ENCODE measurements at places on chromosomes 5 and 9.
A peak's percentile ranks its signal among the peaks of the same experiment; 100 is the strongest.

DNA sequence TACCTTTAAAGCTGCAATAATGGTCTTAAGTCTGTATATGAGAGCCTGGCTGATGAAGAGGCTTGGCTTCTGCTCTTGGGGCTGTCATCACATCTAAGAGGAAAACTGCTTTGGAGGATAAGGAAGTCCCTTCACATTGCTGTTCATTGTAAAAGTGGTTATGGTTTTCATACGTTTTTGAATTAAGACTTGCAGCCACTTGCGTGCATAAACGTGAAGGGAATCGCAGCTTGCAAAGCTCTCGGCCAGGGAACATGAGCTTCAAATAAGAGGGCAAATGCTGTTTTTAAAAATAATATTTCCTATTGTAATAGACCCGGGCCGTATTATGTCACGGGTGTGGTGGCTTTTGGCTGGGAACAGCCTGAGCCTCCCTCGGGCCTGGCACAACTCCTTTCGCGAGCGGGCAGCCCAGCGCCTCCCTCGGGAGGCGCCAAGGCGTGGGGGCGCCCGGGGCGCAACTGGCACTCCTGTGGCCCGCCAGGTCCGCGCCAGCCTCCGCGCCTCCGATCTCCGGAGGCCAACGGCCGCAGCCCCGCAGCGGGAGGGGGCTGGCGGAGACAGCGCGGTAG lies 538 bp upstream of the ARHGEF28 start:
- DNase-seq = no peak

- DNase-seq = no peak
Observed at GRCh38 chr9:89445801-89446251, 52.1 kb downstream of the SEMA4D start.

GRCh38 chr5:149999359-149999758 lies 1.1 kb downstream of the TIGD6 start:
- DNase-seq = no peak

- DNase-seq = no peak
Observed at GRCh38 chr9:115689331-115689730, 464.3 kb upstream of the PAPPA start.

DNA sequence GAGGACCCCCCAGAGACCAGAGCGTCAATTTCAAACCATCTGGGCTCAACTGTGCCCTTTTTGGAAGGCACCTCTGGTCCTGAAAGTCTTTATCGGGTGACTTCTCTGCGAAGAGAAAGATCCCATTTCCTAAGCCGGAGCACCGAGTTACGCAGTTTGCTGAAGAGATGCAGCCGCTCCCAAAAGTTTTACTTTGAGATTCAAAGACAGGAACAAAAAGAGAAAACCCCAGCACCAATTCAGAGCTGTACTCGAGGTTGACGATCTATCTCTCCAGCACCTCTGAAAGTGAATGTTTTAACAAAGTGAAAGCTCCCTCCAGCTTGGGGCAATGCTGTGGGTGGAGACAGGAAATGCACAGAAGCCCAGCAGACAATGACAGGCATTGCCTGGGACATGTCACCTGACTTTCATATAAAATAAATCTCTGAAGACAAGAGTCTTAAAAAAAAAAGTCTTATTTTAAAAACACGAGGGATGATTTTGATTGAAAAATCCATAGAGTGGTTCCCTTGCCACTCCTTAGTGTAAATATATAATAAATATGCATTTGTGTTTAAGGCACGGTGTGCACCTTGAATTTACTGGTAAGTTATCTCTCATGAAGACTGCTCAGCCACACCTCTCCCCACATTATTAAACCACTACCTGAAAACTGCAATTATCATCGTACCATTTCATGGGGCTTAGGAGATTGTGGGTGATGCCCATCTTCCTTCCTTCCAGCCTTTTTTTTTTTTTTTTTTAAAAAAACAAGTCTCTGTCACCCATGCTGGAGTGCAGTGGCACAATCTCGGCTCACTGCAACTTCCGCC lies 79.9 kb downstream of the FNBP1 start:
- no peak for DNase-seq

DNA sequence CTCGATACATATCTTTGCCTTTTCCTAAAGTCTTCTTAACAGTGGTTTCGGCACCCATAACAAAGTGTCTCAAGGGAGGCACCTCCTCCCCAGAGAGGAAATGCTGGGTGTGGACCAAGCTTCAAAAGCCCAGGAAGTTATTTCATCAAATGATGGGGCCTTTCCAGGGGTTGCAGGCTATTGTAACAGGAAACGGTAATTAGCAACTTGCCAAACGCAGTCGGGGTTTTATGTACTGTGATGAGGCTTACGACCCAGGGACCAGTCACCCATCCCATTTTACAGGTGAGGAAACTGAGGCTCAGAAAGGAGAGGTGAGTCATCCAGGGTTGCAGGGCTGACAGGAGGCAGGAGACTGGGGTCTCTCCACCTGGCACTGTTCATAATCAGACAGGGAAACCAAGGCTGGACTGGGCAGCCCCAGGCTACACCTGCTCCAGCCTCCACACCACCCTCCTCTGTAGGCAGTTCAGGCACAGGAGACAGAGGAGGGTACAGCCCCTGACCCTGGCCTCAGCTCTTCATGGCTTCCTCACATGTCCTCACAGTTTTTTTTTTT lies 30.0 kb upstream of the SUSD3 start:
- DNase-seq = no peak

GRCh38 chr5:56012281-56012963 lies 17.7 kb upstream of the IL6ST start:
- DNase-seq = no peak

- no peak for DNase-seq
Observed at GRCh38 chr5:169344629-169345028, 43.7 kb upstream of the SLIT3 start.

DNA sequence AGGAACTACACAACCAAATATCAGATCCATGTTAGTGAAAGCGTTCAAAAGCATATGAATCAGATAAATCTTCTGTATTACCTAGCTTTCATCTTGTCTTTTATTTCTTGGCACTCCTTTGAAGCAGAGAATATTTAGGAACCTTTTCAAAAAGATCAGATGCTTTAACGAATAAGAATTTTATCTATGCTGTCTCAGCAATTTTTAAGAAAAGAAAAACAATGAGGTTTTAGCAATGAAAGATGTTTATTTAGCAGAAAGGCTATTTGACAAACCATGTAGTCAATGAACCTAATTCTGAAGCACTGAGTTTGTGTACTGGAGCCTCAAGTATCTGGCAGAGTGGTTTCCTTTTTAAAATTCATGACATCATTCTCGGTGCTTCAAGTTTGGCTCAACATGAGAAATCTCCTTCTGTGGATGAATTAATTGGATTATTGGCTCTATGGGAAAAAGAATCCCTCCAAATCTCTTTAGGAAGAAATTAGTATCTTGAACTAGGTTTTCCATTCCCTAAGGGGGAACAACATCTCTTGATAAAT lies 534.7 kb downstream of the CAAP1 start:
- no peak for DNase-seq

DNA sequence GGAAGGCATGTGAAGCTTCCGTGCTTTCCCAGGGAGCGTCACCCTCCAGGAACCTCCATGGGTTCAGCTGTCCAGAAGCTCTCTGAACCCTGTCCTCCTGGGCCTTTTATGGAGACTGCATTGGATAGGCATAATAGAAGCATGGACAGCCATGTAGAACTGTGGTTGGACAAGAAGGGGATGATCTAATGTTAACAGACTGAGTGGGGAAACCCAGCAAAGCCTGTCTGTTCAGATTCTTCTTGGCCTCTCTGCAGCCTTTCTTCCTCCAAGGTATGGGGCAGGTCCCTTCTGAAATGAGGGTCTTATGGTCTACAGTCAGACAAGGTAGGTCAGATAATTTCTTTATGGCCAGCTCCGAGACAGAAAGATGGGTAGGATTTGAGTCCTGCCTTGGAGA lies 59.1 kb upstream of the CTNNA1 start:
- DNase-seq = no peak

- no peak for DNase-seq
Observed at GRCh38 chr5:64622991-64623390, 67.3 kb upstream of the SHISAL2B start.

DNA sequence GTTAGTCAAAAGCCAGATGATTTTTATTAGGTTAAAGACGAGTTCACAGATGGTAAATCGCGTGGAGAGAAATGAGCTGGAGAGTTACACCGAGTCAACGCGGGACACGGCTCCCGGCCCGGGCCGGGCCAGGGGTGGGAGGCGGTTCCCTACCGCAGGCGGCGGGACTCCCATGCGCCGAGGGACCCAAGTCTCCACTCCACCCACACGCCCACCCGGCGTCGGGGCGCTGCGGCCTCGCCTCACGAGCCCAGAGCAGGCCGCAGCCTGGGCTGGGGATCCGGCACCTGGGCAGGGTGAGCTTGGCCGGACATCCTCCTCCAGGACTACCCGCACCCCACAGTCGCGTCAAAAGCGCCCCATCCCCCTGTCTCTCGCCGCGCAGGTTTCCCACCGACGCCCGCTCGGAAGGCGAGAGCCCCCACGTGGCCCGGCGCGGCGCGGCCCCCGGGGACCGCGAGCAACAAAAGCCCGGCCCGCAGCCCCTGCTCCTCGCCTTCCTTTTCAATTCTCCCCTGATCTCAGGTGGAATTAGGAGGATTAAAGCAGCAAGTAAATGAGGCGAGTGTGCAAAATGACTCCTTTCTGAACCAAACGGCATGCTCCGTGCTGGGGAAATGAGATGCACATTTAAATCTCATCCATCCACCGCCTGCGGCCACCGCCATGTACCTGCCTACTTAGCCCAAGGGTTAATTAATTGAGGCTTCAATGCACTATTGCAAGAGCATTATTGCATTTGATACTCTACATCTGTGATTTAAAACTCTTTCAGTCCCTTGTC lies 196.5 kb upstream of the TBCA start:
- DNase-seq = no peak

GRCh38 chr9:16879416-16879815 lies 8.9 kb upstream of the BNC2 start:
- no peak for DNase-seq

- no peak for DNase-seq
Observed at GRCh38 chr9:110918316-110919049, 119.8 kb downstream of the LPAR1 start.

DNA sequence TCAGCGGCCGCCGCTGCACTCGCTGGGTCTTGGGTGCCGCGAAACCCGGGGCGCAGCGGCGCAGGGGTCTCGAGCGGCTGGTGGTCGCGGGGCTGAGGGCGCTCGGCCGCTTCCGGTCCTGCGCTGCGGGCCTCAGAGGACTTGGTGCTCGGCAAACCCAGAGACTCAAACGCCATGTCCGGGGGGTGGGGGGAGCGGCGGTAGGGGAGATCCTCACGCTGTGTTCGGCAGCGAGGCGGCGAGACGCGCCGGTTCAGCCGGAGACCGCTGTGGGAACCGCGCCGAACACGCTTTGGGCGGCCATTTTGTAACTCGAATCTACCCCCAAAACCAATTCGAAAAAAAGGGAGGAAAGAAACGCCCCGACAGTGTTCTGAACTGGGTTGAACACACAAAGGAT lies 317.5 kb upstream of the CDH18 start:
- DNase-seq = no peak

DNA sequence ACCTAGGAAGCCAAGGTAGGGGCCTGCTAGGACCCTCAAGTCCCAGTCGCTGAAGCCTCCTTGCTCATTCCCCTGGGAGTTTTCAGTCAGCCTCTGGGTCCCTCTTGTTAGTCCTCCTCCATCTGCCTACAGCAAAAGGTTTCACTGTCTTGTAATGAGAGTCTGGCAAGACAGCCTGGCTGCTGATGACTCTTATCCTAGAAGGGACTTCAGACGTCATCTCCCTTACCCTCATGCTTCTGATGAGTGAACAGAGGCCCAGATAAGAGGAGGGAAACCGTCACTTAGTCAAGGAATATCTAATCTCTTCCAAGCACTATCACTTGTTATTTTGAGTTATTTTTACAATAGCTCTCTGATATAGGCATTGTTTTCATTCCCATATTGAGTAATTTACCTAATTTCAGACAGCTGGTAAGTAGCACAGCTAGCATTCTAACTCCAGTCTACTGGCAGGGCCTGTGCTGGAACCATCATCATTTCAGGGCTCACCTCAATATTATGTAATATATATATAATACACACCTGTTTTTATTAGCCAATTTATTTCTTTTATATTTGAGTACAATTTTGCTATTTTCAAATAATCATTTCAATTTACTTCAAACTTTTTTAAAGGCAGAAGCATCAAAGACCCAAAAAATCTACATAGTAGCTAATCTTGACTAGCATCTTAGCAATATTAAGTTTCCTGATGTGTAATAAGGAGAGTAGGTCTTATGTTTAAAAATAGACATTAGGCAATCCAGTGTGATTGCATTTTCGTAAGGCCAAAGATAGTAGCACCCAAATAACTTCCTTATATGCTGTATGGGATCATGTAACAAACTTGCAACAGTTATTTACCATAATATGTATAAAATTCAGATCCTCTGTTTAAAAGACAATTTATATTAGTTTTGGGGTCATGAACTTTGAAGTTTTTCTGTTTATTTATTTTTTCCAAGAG lies 7.9 kb downstream of the CMYA5 start:
- DNase-seq = no peak

DNA sequence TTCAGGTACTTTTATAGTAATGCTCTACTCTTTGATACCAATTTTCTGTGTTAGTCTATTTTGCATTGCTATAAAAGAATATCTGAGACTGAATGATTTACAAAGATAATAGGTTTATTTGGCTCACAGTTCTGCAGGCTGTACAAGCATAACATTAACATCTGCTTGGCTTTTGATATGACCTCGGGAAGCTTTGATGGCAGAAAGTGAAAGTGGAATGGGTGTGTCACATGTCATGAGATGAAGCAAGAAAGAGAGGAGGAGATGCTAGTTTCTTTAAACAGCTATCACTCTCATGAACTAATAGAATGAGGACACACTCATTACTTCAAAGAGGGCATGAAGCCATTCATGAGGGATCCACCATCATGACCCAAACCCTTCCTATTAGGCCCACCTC lies 270.9 kb upstream of the IL12B start:
- DNase-seq = no peak

DNA sequence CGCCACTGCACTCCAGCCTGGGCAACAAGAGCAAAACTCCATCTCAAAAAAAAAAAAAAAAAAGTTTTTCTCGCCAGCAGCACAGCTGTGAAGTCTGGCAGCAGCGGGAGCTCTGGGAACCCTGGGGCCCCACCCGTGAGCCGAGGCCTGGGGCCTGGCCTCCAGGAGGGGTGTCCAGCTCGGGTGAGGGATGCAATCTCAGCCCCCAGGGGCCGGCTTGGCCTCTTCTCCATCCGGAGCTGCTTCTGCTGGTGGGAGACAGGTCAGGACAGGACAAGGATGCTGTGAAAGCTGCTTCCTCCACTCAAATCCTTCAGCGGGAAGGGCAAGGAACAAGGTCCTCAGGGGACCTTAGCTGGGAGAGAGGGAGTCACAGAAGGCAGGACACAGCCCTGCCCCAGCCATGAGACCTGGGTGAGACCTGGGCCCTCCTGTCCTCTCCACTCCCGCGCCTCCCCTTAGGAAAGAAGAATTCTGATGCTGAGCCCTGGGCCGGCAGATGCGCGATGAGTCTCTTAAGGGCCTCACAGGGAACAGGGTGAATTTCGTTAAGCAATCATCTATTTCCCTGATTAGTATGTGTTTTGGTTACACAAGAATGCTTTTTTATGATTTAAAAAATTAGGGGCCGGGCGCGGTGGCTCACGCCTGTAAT lies 30.6 kb downstream of the PLPP7 start:
- DNase-seq = peak; percentile 29

GRCh38 chr9:110036286-110036685 lies 171.7 kb downstream of the C9orf152 start:
- no peak for DNase-seq

GRCh38 chr9:121840838-121841760 lies 189.7 kb downstream of the DAB2IP start:
- peak; percentile 24 for DNase-seq

- DNase-seq = no peak
Observed at GRCh38 chr9:116580853-116581252, 106.3 kb upstream of the TRIM32 start.

All from RWPE2 (cell line).